CD4-positive, alpha-beta memory T cell (primary cell): ENCODE measurements at places on chromosomes 13 and 19. TPM values are rescaled to one million over a fixed set of nuclear protein-coding genes. Genes with fewer than 3 reads are reported as not detected.

PROZ gene
- total RNA-seq = not detected

- DNase-seq = no peak
Measured at GRCh38 chr13:103184413-103184812, 118.2 kb upstream of the SLC10A2 start.

DNA sequence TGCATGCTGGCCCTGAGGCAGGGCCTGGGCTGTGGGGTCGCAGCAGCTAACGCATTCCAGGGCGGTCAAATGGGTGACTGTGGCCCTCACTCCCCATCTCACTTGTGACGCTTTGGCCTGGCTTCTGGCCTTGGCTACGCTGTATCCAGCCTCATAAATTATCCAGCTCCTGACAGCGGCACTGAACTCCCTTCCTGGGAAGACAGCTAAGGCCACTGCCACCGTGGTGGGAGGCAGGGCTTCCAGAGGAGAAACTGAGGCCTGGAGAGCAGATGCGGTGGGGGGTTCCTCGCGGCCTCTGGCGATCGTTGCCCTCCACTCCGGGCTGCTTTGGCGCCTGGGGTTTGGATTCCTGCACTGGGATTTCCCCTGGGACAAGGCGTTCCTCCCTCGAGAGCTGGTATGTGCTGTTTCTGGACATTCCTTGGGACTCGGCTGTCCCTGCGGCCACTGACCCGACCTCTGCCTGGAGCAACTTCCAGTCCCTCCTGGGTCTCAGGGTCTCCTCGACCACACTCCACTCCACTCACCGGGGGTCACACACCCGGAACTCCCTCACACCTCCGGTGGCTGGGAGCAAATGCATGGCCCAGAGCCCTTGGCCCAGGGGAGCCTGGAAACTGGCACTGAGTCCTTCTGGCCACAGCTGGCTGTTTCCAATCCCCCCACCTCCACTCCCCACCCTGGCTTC is 3.4 kb downstream of the TBXA2R start:
- DNase-seq = no peak

GPC6 gene
- total RNA-seq = not detected

GPR12 gene
- total RNA-seq = not detected

DNA sequence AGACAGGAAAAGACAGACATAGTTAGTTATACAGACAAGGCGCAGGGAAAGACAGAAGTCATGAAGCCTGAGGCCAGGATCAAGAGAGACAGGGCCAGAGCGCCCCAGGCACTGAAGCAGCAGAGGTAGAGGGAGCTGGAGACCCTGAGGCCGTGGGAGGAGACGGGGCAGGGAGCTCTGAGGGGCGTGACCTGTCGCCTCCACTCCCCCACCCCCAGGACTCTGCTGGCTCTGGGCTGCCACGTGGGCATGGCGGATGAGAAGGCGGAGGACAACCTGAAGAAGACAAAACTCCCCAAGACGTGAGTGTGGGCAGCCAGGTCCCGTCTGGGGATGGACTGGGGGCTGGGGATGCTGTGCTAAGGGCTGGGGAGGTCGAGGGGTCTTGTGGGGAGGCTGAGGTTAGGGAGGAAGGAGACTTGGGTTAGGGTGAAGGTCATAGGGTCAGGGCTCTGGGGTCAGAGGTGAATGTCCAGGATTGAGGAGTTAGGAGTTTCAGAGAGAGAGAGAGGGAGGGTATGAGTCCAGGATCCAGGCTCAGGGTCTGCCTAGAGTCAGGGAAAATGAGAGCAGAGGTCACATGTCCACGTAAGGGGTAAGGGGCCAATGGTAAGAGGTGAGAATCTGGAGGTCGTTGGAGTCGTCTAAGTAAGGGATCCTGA is 31.1 kb downstream of the RYR1 start:
- no peak for DNase-seq

ZNF77 gene
- total RNA-seq = 6.4 TPM

GRCh38 chr19:45746866-45747265 is 13.6 kb downstream of the MEIOSIN start:
- DNase-seq = no peak

IZUMO2 gene
- not detected for total RNA-seq

GRCh38 chr19:18253716-18254115 is 20.5 kb downstream of the IQCN start:
- no peak for DNase-seq

DNA sequence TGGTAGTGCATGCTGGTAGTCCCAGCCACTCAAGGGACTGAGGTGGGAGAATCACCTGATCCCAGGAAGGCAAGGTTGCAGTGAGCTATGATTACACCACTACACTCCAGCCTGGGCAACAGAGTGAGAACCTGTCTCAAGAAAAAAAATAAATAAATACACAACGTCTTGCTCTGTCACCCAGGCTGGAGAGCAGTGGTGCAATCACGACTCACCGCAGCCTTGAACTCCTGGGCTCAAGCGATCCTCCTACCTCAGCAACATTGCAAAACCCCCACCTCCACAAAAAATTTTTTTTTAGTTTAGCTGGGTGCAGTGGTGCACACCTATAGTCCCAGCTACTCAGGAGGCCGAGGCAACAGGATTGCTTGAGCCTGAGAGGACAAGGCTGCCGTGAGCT is 8.8 kb downstream of the TPM4 start:
- DNase-seq = no peak

GRCh38 chr19:3556978-3557460 is 367 bp downstream of the MFSD12 start:
- DNase-seq = peak; percentile 85

DNA sequence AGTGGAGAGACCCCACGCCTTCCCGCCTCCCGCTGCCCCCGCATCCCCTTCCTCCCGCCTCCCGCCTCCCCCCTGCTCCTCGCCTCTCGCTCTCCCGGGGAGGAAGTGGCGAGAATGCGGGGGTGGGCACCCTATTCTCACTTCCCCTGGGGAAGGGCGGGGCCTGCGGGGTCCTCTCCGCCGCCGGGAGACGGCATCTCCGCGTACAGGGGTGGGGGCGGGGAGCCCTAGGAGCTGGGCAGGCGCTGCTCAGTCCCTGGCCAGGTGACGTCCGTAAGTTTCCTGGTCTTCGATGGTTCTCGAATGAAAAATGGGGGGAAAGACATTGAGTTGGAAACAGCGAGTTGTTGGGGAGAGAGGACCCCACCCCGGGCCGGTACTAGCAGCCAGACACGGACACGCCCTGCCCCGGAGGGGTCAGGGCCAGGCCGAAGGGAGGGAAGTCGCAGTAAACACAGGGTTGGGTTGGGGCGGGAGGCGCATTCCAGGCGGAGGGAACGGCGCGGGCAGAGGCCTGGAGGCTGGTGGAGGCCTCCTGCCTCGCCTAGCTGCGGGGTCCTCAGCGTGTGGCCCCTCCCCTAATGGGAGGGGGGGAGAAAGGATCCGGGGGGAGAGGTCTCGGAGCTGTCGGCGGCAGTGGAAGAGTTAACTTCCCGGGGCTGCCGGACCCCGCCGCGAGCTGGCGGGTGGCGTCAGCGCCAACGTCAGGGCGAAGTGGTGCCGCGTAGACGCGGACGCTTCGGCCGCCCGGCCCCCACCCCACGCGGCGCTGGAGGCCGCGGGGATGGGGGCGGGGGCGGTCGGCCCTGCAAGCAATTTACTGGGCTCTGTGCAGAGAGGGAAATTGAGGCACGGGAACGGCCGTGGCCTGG is 10.4 kb upstream of the JUND start:
- DNase-seq = peak; percentile 73

DNA sequence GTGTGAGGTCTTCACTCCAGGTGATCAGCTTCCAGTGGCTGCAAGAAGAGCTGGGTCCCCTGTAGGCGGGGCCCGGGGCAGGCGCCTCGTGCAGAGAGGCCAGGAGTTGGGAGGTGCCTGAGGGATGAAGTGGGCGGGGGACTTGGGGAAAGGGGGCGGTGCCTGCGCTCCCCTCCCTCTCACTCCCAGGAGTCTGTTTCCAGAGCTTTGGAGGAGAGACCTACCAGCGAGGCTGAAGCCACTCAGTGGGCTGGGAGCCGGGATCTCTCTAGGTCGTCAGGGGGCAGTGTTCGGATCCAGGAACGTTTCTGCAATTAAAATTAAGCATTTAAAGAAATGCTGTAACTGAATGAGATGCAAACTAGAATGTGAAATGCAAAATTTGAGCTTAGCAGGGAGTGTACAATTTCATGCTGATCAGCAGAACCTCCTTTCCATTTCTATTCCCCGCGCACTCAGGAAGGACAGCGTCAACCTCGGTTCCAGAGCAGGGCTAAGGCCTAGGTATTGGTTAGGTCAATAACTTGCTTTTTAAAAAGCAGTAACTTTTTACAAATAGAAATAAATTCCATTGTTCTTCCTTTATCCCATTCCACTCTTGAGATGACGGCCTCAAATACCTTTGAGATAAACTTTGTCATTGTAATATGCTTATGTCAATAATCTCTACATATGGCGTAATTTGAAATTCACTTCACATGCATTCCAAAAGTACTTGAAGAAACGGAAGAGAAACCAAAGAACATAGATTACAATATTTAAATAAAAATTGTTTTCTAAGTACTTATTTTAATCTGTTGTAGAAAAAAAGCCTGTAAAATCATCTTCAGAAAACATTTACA is 11.6 kb downstream of the ZNF160 start:
- no peak for DNase-seq

DNA sequence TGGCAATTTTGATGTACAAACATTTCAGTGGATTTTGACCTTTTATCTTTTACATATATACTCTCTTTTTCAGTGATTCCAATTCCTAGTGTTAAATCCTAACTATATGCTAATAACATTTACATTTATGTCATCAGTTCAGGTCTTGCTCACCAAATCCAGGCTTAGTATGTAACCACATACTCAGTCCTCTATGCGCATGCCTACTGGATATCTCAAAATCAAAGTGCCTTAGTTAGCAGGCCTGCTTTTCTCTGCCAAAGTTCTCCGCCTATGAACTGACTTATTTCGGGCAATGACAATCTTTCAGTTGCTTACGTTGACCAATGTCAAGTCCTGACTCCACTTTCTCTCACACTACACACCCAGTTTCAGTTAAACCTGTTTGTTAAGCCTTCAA is 478.5 kb upstream of the SLITRK1 start:
- DNase-seq = no peak

DNA sequence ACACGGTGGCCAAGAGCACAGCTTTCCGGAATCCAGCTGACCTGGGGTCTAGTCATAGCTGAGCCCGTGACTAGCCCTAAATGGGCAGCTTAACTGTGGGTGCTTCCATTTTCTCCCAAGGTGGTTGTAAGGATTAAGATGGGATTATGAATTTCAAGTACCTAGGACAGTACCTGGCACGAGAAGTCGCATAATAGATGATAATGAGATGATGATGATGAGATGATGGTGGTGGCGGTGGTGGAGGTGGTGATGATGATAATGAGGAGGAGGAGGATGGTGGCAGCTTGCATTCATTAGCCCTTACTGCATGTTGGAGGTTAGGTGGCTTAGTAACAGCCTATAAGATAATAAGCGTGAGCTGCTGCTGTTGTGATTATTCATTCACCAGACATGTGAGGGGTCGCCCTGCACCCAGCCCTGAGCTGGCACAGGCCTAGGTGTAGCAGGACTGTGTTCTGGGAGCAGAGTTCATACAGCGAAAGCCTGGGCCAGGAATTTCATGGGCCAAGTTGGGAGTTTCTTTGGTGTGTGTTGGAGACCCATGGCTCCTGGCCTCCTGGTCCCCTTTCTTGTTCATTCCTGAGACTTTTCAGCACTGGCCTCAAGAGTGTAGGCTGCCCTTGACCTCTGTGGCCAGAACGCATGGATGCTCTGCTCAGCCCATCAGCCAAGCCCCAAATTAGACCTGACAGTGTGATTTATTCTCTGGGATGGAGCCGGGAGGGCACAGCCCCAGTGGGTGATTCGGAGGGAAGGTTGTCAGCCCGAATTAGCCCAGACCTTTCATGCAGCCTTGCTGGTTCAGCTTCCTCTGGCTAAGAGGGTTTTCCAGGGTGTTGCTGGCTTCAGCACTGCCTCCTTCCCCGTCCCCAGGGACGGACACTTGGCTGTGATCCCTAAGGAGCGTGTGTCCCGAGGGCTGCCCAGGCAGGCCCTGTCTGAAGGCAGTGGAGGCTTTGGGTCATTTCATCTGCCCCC is 128.8 kb downstream of the SIPA1L3 start:
- DNase-seq = no peak

GJA3 gene
- total RNA-seq = 0.09 TPM

KCNK6 gene
- 14.5 TPM for total RNA-seq

- DNase-seq = peak; percentile 60
Measured at GRCh38 chr19:12603714-12604113, 6.9 kb downstream of the ZNF490 start.

DNA sequence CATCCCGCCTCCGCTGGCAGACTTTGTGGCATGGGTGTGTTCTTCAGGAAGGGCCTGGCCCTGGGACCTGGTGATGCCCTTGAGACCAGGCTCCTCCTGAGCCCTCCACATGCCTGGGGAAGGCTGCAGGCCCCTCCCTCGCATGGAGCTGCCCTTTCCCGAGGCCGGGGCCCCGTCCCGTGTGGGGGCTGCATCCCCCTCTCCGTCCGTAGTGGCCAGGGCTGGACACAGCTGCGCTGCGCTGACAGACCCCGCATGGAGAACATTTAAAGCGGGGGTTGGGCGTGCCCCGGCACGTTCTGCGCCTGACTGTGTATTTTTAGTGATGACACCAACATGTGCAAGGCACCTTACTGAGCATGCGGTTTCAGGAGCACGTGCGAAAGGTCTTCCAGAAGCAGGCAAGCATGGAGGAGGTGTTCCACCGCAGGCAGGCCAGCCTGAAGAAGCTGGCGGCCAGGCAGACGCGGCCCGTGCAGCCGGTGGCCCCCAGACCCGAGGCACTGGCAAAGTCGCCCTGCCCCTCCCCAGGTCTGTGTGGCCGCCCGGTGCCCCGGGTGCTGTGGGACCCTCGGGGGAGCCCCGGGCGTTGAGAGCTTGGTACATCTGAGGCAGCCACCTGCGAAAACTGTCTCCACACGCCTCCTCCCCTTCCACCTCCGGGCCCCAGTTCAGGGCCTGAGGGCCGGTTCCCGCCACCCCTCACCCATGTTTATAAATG is 28.8 kb upstream of the F7 start:
- DNase-seq = no peak

DNA sequence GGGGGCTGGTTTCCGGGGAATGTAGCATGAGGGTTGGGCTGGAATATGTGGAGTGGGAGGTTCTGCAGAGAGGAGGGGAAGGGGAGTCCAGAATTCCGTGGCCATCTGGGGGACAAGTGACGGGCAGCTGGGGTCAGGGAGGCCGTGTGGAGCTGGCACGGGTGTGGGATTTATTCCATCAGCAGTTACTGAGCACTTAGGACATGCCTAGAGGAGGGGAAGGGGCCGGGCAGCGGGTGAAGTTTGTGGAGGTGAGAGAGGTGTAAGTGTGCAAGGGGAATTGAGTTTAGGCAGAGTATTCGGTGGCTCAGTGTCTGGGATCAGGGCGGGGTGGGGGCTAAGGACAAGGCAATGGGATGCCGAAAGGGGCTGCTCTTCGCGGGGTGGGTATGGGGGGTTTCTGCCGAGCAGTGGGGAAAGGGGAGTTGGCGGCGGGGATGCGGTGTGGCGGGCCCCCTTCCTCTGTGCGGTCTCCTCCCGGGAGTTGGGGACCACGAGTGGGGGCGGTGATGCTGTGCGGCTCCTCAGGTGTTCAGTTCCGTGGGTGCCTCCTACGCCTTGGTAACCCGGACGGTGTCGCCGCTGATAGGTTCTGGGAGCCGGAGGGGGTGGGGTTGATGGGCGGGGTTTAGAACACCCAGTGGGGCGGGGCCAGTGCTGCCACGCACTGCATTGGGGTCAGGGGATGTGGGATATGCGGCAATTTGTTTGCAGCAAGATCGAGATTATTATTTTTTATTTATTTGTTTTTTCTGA is 5.4 kb downstream of the CCDC61 start:
- DNase-seq = peak; percentile 70
